ENCODE measurements at places on chromosomes 6 and 20.

DNA sequence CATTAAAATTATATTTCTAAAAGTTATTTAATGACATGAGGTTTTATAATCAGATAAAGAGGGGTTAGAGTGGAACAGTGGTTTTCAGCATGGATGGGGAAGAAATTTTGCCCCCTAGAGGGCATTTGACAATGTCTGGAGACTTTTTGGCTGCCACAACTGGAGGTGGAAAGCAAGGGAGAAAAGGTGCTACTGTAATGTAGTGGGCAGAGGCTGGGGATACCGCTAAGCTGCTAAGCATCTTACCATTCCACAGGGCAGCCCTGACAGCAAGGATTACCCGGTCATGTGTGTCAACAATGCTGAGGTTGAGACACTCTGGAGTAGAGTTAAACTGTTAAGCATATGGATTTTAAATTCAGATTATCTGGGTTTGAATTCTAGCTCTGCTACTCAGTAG lies 52.9 kb upstream of the FABP7 start:
- peak; percentile 28 for DNase-seq

GRCh38 chr6:132902901-132903300 lies 88.5 kb downstream of the RPS12 start:
- DNase-seq, result no peak

- DNase-seq, result no peak
Measured at GRCh38 chr20:54914995-54915394, 439.6 kb downstream of the DOK5 start.

DNA sequence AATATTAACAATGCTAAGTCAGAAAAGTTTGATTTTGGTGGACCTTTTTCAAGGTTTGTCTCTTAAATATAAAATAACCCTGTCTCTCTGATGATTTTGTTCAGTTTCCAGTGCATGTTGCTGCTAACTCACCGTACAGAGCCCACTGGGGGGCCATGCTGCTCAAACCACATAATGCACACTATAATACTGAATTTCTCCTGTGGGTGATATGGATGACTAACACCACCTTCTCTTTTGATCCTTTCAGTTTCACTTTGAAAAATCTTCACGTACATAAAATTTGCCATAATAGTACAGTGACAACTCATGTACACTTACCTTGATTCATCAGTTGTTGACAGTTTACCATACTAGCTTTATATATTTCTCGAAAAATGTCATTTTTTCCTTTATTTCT lies 506.6 kb upstream of the MAN1A1 start:
- DNase-seq, result peak; percentile 1

GRCh38 chr20:21358737-21359136 lies 38.6 kb downstream of the NKX2-4 start:
- DNase-seq, result no peak

DNA sequence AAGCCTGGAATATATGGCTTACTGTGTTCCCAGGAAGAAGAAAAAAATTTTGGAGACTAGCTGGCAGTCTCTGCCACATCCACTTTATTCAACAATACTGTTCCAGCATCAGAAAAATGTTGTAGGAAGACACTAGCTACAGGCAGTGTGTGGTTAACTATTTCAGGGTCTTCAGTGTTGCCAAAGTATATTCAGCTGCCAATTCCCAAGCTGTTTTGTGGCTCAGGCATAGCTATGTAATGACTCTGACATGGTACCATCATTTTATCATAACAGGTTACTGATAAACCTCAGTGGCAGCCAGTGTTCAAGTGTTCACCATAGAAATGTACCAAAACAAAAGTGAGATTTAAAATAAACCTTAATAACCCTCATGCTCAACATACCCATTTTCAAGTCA lies 503.1 kb downstream of the ADGRB3 start:
- DNase-seq, result peak; percentile 5

DNA sequence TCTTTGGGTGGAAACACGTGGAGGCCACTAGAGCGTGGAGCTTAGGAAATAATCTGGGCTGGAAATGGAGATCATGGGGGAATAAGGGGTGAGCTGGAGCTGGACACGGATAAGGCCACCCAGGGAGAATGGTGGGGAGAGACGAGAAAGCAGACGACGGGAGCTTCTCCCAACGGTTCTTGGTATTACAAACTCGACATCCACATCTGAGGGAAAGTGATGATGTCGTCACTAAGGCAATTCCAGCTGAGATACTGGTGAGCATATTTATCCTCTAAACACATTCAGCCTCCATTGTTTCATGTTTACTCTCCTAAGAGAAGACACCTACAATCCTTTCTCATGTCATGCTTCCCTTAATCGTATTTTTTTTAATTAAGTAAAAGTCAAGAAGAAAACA lies 50.2 kb upstream of the SNX9 start:
- DNase-seq, result no peak

- no peak for DNase-seq
Measured at GRCh38 chr6:1606780-1607515, 2.8 kb upstream of the FOXC1 start.

- DNase-seq, result no peak
Measured at GRCh38 chr6:154605178-154605881, 94.8 kb upstream of the CNKSR3 start.

DNA sequence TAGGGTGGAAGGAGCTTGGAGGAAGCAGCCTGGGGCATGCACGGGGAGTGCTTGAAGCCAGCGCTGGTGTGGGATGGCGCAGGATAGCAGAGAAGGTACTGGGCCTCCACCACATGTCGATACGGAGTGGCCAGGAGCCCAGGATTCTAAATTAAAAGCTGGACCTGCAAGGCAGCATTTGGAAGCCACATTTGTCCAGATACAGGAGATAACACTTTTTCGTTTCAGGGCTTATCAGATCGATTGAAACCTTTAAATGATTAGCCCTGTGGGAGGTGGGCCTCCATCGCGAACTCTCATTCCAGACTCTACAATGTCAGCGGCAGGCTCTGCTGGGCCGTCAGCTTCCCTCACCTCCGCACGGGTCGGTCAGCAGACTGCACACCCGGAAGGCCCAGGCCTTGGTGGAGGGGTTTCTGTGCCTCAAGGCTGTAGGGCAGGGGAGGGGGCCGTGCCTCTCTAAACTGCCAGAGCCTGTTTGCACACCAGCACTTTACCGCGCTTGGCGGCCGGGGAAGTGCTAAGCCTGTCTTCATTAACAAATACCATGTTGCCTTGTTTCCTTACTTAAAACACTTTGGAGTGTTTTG lies 17.9 kb downstream of the EDN3 start:
- DNase-seq, result no peak

DNA sequence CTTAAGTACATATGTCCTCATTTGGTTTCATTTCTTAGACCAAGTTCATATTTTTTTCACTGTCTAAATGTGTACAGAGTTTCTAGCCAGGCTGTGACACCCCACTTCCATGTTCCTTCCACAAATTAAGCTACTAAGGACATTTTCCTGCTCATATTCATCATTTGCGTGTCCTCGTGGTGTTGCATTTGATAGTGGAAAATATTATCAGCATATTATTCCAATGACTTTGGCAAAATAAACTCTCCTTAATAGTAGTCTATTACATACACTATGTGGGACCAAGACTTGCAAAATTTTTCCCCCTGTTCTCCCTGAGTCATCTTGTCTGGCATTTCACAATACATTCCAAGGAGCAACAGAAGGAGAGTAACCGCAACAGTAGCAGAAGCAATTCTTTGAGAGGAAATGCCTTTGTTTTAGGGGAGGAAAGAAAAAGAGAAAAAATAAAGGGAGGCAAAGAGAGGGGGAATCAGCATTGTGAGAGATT lies 599.2 kb downstream of the COL12A1 start:
- DNase-seq, result peak; percentile 98

- DNase-seq, result peak; percentile 3
Measured at GRCh38 chr6:84921891-84922290, 157.5 kb upstream of the TBX18 start.

DNA sequence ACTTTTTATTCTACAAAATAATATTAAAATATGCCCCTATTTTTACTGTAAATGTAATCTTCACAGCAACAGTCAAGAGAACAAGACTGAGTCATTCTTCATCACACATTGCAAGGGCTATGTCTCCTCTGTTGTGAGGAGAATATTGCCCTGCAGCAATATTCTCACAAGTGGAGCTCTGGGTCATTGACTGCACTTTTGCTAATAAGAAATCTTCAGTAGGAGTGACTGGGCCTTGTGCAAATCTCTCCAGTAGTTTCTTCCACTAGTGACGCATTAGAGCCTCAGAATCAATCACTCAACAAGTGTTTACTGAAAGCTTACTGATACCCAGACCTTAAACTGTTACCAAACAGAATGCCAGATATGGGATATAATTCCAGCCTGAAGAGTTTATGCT lies 49.1 kb downstream of the LAMA2 start:
- DNase-seq, result peak; percentile 54

GRCh38 chr6:112113918-112114317 lies 26.5 kb downstream of the FAM229B start:
- DNase-seq, result no peak

GRCh38 chr6:148166339-148166968 lies 176.2 kb upstream of the SASH1 start:
- peak; percentile 64 for DNase-seq

DNA sequence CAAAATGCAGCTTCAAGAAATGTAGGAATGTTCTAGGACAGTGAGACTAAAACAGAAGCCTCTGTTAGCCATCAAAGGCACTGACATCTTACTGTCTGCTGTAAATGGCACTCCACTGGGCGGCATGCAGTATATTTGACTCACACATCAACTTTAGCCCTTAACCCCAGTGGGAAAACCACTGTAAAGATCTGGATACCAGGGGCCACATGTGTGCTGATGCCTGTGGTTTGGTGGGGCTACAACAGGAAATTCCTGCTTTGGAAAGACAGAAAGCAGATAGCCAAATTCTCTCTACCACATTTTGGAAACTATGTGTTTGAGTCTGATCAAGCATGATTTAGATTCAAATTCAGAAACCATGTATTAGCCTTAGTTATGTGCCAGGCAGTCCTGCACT lies 4.3 kb downstream of the PFDN4 start:
- DNase-seq, result peak; percentile 75

- DNase-seq, result peak; percentile 44
Measured at GRCh38 chr6:142566628-142567396, 265.0 kb downstream of the ADGRG6 start.

DNA sequence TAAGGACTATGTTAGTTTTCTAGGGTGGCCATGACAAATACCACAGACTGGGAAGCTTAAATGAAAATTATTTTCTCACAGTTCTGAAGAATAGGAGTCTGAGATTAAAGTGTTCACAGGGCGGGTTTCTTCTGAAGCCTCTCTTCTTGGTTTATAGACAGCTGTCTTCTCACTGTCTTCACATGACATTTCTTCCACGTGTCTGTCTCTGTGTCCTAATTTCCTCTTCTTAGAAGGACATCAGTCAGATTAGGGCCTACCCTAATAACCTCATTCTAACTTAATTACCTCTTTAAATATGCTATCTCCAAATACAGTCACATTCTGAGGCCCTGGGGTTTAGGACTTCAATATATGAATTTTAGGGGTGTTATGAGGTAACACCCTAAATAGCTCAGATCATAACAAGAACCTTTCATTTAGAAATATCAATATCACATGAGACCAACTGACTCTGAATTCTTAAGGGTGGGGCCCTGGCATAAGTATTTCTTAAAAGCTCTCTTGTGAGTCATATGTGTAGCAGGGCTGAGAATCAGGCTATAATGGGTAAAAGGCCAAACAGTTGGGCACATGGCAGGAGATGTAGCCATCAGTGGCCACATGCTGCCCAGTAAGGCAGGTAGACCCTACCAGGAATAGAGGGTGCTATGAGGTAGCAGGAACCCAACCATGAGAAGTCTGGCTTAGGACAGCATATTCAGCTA lies 62.0 kb upstream of the TENT5A start:
- peak; percentile 58 for DNase-seq

DNA sequence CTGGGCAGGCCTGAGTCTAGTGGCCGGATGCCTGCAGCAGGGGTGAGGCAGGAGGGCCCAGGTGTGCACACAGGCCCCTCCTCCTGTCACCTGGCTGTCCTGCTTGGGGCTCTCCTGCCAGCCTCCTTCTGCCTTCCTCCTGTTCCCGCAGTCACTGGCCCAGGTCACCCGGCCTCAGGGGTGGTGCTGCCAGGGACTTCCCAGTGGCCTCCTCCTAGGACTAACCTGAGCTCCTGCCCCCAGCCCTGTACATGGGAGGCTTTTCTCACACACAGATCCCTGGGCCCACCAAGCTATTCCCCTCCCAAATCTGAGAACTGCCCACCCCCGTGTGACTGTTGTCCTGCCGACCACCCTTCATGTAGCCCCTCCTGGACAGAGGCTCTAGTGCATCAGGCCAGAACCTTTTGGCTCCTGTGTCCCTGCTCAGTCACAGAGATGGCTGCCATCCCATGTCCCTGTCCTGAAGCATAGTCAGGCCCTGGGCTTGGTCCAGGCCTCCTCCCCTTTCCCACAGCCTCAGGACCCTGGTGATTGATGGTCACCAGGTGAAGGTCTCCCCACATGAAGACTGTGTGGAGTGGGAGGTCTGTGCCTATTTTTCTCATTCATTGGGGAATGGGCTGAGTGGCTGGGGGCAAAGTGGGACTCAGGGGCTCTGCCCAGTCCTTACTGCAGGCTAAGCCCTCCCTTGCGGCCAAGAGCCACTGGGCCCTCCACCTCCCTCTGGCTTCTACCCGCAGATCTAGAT lies 1.1 kb upstream of the ULBP1 start:
- peak; percentile 45 for DNase-seq

DNA sequence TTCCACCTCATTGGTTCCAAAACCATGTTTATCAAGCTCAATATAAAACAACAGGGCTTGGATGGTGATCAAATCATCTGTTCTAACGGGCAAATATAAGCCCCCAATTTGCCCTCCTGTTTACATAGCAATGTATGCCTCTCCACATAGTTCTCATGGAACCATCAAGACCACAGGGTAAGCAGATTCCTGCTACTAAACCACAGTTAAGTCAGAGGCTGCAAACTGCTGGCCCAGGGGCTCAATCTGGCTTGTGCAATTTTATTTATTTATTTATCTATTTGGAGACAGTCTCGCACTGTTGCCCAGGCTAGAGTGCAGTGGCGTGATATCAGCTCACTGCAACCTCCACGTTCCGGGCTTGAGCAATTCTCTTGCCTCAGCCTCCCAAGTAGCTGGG lies 18.9 kb upstream of the MTHFD1L start:
- peak; percentile 36 for DNase-seq

DNA sequence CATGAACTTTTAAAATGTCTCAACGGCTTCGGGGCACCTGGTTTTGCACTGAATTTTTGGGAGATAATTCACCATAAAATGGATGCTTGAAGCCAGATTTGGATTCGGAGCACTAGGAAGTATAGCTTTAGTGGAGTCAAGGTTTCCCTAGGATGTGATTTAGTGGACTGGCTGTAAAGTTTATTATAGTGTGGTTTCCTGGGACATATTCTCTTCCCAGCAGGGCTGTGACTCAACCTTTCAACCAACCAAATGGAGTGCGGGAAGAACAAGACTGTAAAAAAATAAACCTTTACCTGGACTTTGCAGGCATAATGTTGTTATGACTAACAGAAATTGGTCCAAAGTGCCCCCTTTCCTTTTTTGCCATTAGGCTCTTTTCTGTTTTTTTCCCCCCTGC lies 327.4 kb upstream of the MAN1A1 start:
- DNase-seq, result no peak

- peak; percentile 73 for DNase-seq
Measured at GRCh38 chr6:11224252-11224965, 8.1 kb downstream of the NEDD9 start.

- no peak for DNase-seq
Measured at GRCh38 chr20:52003415-52003814, 188.2 kb downstream of the ZFP64 start.

- DNase-seq, result no peak
Measured at GRCh38 chr6:157562997-157563396, 182.0 kb downstream of the ZDHHC14 start.
